ENCODE measurements at places on chromosomes 5 and 9. TPM values are rescaled to one million over a fixed set of nuclear protein-coding genes. Genes with fewer than 3 reads are reported as not detected.

Gene LTC4S
- 1.4 TPM for total RNA-seq

Gene ORM2
- not detected for total RNA-seq

Gene SLC36A2
- not detected for total RNA-seq

Gene IFNA21
- not detected for total RNA-seq

Gene C9
- not detected for total RNA-seq

Gene PHF2
- total RNA-seq, result 12.1 TPM

Gene MEIKIN
- not detected for total RNA-seq

Gene LHX3
- not detected for total RNA-seq

Gene CARD6
- 6.5 TPM for total RNA-seq

Gene GRM6
- not detected for total RNA-seq
